ENCODE measurements at places on chromosomes 4 and X. TPM values are rescaled to one million over a fixed set of nuclear protein-coding genes. Genes with fewer than 3 reads are reported as not detected.

LNX1 gene
- total RNA-seq: 0.36 TPM

PRRG3 gene
- total RNA-seq: not detected

TRAM1L1 gene
- total RNA-seq: 3.4 TPM

SPOCK3 gene
- total RNA-seq: not detected

CPEB2 gene
- total RNA-seq: 10.6 TPM

REELD1 gene
- not detected for total RNA-seq

CXCL8 gene
- 3.3 TPM for total RNA-seq

ARHGAP36 gene
- total RNA-seq: not detected

CCKAR gene
- total RNA-seq: not detected

CCSER1 gene
- not detected for total RNA-seq

PDLIM3 gene
- total RNA-seq: 11.7 TPM
